ENCODE measurements at places on chromosomes 5 and 9. TPM values are rescaled to one million over a fixed set of nuclear protein-coding genes. Genes with fewer than 3 reads are reported as not detected.

DNA sequence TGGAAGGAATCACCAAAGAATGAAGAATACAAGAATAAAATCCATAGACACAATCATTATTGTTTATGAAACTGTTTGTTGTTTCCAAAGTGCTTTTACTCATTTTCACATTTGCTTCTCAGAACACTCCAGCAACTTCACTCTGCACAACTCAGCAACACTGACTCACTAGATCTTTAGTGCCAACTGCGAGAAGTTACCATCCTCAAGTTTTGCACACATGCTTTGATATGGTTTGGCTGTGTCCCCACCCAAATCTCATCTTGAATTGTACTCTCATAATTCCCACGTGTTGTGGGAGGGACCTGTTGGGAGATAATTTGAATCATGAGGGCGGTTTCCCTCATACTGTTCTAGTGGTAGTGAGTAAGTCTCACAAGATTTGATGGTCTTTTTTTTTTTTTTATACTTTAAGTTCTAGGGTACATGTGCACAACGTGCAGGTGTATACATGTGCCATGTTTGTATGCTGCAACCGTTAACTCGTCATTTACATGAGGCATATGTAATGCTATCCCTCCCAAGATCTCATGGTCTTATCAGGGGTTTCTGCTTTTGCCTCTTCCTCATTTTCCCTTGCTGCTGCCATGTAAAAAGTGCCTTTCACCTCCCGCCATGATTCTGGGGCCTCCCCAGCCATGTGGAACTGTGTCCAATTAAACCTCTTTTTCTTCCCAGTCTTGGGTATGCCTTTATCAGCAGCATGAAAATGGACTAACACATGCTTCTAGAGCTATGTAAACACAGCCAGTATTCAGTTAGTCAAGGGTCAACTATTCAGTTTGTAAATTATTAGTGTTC is 36.9 kb downstream of the CLINT1 start:
- H3K27me3 ChIP-seq = no peaks in the 10 kb centered on the region
- no peak for DNase-seq
- no peak overlapping the region for H3K4me3 ChIP-seq
- H3K4me1 ChIP-seq = peaks cover 13% of the 10 kb centered on the region
- H3K27ac ChIP-seq = no peak overlapping the region

DNA sequence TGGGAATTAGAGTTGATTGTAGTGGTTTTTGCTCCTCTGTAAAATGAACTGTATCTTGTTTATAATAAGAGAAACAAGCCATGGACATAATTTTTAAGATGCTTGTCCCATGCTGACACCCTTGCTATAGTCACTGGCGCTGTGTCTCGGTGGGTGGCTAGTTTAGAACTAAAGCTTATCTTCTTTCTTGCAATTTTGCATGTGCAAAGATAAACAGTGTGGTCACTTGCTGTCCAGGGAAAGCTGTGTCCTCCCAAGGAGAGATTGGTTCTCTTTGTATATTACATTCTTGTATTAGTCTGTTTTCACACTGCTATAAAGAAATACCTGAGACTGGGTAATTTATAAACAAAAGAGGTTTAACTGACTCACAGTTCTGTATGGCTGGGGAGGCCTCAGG is 143.8 kb downstream of the MELK start:
- DNase-seq = no peak
- no peaks in the 10 kb centered on the region for H3K4me1 ChIP-seq
- H3K4me3 ChIP-seq = no peak overlapping the region
- H3K36me3 ChIP-seq = no peaks in the 10 kb centered on the region
- no peaks in the 10 kb centered on the region for H3K27me3 ChIP-seq

- H3K27me3 ChIP-seq = no peaks in the 10 kb centered on the region
- H3K36me3 ChIP-seq = no peaks in the 10 kb centered on the region
- no peak overlapping the region for H3K4me3 ChIP-seq
- no peak for DNase-seq
Observed at GRCh38 chr5:52497133-52497693, 290.5 kb upstream of the ITGA1 start.

- peaks cover 11% of the 10 kb centered on the region for H3K27me3 ChIP-seq
- no peak for DNase-seq
- H3K36me3 ChIP-seq = no peaks in the 10 kb centered on the region
- no peak overlapping the region for H3K4me3 ChIP-seq
- peaks cover 44% of the 10 kb centered on the region for H3K4me1 ChIP-seq
- H3K27ac ChIP-seq = no peak overlapping the region
Observed at GRCh38 chr9:127923046-127923445, 6.2 kb upstream of the ST6GALNAC4 start.

- no peak overlapping the region for H3K27ac ChIP-seq
- DNase-seq = no peak
- H3K27me3 ChIP-seq = no peaks in the 10 kb centered on the region
- peaks cover 22% of the 10 kb centered on the region for H3K36me3 ChIP-seq
- H3K4me1 ChIP-seq = no peaks in the 10 kb centered on the region
Observed at GRCh38 chr5:131406975-131407638, 143.3 kb downstream of the CDC42SE2 start.

DNA sequence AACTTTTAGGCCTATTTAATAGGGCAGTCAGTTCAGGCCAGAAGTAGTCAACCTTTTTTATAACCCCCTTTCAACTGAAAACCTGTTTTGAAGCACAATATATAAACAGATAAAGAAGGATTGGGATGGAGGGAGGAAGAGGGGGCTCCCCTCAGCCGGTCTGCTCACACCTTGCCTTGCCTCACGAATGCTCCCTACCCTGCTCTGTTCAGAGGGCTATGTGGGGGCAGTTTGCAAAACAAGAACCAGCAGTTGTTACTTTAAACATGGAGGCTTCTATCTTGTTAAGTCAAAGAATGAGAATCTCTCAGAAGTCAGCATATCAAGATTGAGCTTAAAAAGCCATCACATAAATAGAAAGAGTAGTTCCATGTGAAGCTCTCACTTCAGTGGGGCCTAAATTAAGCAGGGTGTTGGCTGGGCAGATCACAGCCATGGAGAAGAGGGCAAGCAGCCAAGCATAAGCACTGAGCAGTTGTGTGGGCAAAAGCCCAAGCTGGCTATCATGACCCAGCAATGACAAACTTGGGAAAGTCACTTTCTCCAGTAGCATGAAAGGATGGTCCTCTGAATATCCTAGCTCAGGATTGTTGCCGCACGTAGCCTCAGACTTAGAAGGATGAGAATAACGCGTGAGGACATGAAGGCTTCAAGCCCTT is 70.6 kb downstream of the ALDH1A1 start:
- no peaks in the 10 kb centered on the region for H3K36me3 ChIP-seq
- H3K27ac ChIP-seq = no peak overlapping the region
- no peaks in the 10 kb centered on the region for H3K4me1 ChIP-seq
- no peak overlapping the region for H3K4me3 ChIP-seq
- no peaks in the 10 kb centered on the region for H3K27me3 ChIP-seq

DNA sequence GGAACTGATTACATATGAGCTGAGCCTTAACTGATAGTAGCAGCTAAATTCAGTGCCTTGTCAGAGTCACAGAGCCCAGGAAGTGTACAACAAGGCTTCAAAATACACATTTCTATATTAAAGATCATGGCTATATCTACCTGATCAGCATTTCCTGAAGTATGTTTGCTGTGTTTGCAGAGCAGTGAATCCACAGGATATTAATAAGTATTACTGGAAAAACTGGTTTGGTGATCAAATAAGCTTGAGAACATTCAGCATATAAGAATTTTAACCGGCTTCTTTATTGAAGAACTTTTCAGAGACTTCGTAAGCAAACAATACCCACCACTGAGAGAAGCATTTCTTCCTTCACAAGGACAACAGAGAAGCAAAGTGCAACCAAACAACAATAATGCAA is 227.0 kb downstream of the ELAVL2 start:
- no peaks in the 10 kb centered on the region for H3K27me3 ChIP-seq
- no peaks in the 10 kb centered on the region for H3K36me3 ChIP-seq
- H3K27ac ChIP-seq = no peak overlapping the region
- no peaks in the 10 kb centered on the region for H3K4me1 ChIP-seq
- H3K4me3 ChIP-seq = no peak overlapping the region

DNA sequence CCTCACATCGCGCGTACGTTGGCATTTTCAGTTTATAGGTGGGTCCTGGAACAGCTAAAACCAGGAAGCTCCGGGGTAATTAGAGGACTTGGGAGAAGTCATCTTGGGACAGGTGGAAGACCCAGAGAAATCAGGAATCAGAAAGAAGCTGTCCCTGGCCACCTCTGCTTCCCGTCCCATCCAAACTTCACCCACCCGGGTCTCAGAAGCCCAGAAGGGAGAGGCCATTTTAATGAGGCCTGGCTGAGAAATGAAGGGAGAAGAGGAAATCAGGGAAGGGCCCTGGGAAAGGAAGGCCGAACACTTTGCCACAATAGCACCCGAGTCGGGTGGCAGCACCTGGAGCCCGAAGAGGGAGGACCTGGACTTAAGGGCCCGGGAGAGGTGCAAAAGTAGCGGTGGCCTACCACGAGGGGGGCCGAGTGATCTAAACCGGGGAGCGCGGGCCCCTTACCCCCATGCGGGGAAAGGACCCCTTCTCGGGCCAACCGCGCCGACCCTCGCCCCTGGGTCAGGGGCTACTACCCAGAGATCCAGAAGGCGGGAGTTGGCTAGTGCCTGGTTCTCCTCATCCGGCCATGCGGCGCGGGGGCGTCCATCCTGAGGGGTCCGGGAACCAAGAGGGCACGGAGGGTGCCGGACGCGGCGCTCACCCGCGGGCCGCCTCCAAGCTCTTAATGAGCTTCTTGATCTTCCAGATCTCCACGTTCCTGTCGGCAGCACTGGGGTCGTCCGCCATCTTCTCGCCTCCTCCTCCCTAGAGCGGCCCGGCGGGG is 668 bp downstream of the ETF1 start:
- peak overlapping the region; percentile 99 for H3K4me3 ChIP-seq
- no peaks in the 10 kb centered on the region for H3K27me3 ChIP-seq
- peaks cover 6% of the 10 kb centered on the region for H3K36me3 ChIP-seq
- DNase-seq = no peak
- H3K4me1 ChIP-seq = peaks cover 68% of the 10 kb centered on the region

DNA sequence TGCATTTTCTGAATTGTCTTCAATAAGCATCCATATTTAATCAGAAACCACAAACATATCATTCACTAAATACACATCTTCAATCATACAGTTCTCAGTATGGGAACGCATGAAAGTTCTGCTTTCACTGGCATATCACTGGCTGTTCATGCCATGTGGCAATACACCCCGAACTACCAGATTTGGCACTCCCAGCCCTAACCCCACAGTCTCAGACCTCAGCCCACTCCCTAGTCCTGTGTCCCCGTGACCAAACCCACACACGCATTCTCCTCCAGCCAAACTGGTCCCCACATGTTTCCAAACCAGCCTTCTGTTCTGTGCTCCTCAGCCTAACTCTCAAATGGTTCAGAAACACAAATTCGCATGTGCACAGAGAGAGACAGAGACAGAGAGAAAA is 20.6 kb downstream of the KCNMB1 start:
- no peaks in the 10 kb centered on the region for H3K36me3 ChIP-seq
- no peaks in the 10 kb centered on the region for H3K4me1 ChIP-seq
- no peak for DNase-seq
- no peak overlapping the region for H3K27ac ChIP-seq
- H3K27me3 ChIP-seq = no peaks in the 10 kb centered on the region
- no peak overlapping the region for H3K4me3 ChIP-seq

GRCh38 chr5:175385691-175386362 is 58.2 kb downstream of the DRD1 start:
- no peaks in the 10 kb centered on the region for H3K27me3 ChIP-seq
- H3K4me1 ChIP-seq = no peaks in the 10 kb centered on the region
- no peak overlapping the region for H3K27ac ChIP-seq
- H3K4me3 ChIP-seq = no peak overlapping the region
- no peaks in the 10 kb centered on the region for H3K36me3 ChIP-seq

GRCh38 chr5:133396814-133397213 is 215.5 kb downstream of the FSTL4 start:
- H3K4me1 ChIP-seq = no peaks in the 10 kb centered on the region
- no peak overlapping the region for H3K4me3 ChIP-seq
- DNase-seq = no peak

DNA sequence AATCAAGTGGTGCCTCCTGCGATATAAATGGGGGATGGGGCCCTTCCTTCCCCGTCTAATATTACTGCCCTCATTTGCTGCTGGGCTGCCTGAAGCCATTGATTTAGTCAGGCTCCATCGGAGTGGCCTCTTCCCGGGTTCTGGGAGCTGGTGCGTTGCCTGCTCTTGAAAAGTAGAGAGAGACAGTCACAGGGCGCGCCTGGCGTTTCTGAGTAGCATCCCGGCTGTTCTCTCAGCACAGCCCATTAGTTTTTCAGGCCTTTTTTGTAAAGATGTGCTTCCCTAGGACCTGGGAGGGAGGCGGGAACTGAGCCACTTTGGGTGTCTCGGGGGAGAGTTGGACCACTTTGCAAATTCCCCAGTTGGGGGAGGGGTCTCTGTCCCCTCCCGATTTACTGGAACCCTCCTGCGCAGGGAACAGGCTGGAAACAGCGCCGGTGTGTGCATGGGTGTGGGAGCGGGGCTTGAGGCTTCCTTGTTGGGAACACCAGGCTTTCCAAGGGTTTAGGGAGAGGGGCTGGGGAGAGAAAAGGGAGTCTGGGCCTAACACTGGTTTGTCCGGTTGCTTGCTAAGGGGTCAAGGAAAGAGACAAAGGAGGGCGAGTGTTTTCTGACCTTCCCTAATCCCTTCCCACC is 4.7 kb downstream of the PRDM6 start:
- H3K27ac ChIP-seq = peak overlapping the region; percentile 69
- peaks cover 83% of the 10 kb centered on the region for H3K27me3 ChIP-seq
- H3K4me3 ChIP-seq = peak overlapping the region; percentile 58
- no peaks in the 10 kb centered on the region for H3K36me3 ChIP-seq
- H3K4me1 ChIP-seq = peaks cover 17% of the 10 kb centered on the region

- H3K27ac ChIP-seq = no peak overlapping the region
- H3K4me3 ChIP-seq = no peak overlapping the region
- H3K4me1 ChIP-seq = no peaks in the 10 kb centered on the region
- DNase-seq = no peak
- H3K27me3 ChIP-seq = no peaks in the 10 kb centered on the region
Observed at GRCh38 chr9:115353681-115354080, 235.7 kb upstream of the TNC start.

DNA sequence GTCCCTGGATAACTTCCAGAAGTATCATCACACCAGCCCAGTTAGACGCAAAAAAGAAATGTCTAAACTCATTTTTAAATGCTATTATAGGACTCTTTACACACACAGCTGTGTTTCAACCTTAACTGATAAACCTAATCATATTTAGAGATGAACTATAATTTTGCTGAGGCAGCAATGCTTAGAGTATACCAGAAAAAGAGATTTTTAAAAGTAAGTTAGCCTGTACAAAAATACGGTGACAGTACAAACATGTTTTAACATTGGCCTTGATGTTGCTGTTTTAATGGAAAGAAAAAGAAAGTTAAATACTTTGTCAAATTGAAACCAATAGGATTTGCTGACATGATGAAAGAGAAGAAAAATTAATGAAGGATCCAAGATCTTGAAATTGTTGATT is 1341.2 kb upstream of the CDH6 start:
- H3K27ac ChIP-seq = no peak overlapping the region
- no peak for DNase-seq
- H3K27me3 ChIP-seq = no peaks in the 10 kb centered on the region
- H3K4me3 ChIP-seq = no peak overlapping the region
- no peaks in the 10 kb centered on the region for H3K36me3 ChIP-seq
- H3K4me1 ChIP-seq = no peaks in the 10 kb centered on the region

Gene FOXD1
- total RNA-seq = 1.2 TPM

Gene NUTM2F
- total RNA-seq = not detected

Gene FBP2
- not detected for total RNA-seq

Gene GABRA6
- total RNA-seq = not detected

Gene MATR3
- 197 TPM for total RNA-seq

Gene PKD2L2
- total RNA-seq = not detected

Gene KLHL9
- 22.2 TPM for total RNA-seq

Gene TEX48
- total RNA-seq = not detected

Gene TLE4
- 37.1 TPM for total RNA-seq

Gene SMIM33
- not detected for total RNA-seq
